RCC 7860 (cell line): ENCODE measurements at places on chromosomes 16 and 17.

DNA sequence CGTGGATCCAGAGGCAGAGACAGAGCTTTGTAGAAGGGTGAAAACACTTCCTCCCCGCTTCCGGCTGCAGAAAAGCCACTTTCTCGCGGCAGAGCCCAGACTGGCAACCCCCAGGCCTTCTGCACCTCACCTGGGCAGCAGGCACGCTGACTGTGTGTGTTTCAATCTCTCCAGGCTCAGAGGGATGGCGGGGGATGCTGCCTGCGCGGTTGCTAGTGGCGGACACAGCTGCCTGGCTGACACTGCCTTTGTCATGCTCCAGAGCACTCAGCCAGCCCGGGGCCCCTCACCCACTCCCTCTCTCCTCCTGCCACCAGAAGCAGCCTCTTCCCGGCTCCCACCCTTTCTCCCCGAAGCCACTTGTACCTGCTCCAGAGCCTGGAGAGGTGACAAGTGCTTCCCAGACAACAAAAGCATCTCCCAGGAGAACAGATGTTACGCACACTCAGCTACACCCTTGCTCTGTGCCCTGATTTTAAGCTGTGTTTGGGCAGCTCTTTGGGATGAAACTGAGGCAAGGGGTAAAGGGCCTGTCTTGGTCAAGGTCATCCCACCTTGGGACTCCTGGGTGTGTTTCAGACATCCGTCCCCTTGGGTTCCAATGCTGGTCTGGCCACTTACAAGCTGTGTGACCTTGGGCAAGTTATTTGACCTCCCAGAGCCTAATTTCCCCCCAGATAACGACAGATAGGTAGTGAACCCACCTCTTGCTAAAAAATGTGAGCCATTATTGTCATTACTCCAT, 9.2 kb upstream of the GLIS2 start:
- no peak for DNase-seq

GRCh38 chr16:35391328-35391727, 1931.9 kb downstream of the TP53TG3F start:
- DNase-seq = peak; percentile 48

- no peak for DNase-seq
These were observed 379.7 kb downstream of the CA10 start for GRCh38 chr17:51778842-51779241.

- DNase-seq = no peak
These were observed 457.9 kb downstream of the SLC39A11 start for GRCh38 chr17:72634621-72635020.

- DNase-seq = no peak
These were observed 34.3 kb downstream of the NLRC5 start for GRCh38 chr16:57023541-57024249.

DNA sequence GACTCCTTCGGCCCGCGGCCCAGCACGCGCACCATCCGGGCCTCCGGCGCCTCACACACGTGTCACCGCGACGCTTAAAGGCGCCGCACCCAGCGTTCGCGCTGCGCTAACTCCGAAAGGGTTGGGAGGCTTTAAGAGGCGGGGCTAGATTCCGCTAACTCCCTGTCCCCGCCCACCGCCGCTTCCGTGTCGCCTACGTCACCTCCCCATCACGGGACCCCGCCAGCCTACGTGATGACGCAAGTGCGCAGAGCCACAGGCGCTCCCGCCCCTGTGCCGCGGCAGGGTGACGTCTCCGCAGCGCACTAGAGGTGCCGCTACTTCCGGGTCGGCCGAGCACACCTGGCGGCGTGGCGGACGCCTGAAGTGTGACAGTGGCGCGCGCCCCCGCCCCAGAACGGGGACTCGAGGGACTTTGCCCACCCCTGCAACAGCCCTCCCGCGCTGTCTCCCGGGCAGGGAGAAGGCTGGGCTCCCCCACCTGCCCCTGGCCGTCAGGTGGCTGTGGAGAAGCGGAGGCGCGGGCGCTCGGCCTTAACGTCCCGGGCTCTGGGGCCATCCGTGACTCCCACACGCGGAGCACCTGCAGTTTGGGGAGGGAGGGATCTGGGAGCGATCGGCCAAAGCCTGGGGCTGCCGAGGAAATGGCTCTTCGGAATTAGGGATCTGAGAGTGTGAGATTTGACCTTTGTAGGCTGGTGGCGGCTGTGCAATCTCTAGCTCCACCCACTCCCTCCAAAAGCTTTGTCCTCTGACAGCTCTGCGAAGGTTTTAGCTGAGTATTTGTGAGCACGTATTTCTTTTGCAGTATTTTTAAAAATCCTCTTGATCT, at the start of gene USP36:
USP36 (minus strand) TSS at position 35 of the 832 bp plus-strand sequence. CDS start 4,451 bp downstream, outside the sequence.
- DNase-seq = peak; percentile 96

DNA sequence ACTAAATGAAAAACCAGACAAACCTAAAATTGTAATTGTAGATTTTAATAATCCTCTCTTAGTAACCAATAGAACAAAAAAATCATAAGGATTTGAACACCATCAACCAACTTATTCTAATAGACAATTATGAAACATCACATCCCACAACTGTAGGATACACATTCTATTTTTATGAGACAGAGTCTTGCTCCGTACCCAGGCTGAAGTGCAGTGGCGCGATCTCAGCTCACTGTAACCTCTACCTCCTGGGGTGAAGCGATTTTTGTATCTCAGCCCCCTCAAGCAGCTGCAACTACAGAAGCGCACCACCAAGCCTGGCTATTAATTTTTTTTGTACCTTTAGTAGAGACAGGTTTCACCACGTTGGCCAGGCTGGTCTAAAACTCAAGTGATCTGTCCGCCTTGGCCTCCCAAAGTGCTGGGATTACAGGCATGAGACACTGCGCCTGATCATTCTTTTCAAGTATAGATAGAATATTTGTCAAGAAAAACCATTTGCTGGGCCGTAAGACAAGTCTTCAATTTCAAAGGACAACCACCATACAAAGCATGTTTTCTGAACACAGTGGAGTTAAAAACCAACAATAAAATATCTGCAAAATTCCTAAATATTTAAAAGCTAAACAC, 49.8 kb downstream of the CREBBP start:
- no peak for DNase-seq

DNA sequence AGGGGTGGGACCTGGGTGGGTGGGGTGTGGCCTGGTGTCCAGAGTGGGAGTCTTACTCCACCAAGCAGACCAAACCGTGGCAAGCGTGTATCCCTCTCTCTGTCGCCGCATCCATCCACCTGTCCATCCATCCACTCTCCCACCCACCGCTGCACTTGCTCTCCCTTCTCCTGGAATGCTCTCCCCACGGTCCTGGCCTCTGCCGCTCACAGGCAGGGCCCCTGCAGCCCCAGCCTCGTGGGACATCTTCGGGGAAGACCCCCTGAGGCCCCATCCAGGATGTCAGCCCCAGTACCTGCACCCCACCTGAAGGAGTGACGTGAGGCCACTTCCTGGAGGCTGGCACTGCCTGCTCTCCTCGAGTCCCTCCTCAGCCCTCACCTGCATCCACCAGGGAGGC, 189.5 kb upstream of the GSE1 start:
- DNase-seq = no peak

DNA sequence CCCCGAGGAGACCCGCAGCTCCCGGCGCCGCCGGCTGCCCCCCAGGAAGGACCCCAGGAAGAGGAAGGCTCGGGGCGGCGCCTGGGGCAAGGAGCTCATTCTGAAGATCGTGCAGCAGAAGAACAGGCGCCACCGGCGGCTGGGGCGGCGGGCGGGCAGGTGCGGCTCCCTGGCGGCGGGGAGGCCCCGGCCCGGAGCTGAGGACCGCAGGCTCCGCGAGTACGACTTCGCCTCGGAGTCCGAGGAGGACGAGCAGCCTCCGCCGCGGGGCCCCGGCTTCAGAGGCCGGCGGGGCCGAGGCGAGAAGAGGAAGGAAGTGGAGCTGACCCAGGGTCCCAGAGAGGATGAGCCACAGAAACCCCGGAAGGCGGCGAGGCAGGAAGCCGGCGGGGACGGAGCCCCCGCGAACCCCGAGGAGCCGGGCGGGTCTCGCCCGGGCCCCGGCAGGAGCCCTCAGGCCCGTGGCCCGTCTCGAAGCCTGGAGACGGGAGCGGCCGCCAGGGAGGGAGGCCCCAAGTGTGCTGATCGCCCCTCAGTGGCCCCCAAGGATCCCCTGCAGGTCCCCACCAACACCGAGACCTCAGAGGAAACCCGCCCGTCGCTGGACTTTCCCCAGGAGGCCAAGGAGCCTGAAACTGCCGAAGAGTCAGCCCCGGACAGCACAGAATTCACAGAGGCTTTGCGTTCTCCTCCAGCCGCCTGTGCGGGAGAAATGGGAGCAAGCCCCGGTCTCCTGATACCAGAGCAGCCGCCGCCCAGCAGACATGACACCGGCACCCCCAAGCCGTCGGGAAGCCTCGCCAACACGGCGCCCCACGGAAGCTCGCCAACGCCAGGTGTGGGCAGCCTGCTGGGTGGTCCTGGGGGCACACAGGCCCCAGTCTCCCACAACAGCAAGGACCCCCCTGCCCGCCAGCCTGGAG, 22.3 kb upstream of the ZFPM1 start:
- DNase-seq = no peak

GRCh38 chr17:17036524-17036998, 5.7 kb upstream of the MPRIP start:
- peak; percentile 10 for DNase-seq

DNA sequence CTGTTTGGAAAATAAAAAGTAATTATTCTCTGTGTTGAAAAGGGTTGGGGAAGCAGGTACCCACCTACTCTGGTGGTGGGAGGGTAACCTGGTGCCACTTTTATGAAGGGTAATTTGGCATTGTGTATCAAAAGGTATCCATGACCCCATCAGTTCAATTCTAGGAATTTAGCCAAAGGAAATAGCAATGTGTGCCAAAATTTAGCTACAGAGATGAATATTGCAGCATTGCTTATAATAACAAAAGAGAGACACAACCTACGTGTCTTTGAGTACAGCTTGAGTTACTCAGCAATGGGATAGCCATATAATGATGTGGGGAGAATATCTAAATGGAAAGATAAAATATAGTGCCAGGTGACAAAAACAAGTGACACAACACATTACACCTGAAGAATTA, 170.7 kb downstream of the NTN1 start:
- DNase-seq = no peak

DNA sequence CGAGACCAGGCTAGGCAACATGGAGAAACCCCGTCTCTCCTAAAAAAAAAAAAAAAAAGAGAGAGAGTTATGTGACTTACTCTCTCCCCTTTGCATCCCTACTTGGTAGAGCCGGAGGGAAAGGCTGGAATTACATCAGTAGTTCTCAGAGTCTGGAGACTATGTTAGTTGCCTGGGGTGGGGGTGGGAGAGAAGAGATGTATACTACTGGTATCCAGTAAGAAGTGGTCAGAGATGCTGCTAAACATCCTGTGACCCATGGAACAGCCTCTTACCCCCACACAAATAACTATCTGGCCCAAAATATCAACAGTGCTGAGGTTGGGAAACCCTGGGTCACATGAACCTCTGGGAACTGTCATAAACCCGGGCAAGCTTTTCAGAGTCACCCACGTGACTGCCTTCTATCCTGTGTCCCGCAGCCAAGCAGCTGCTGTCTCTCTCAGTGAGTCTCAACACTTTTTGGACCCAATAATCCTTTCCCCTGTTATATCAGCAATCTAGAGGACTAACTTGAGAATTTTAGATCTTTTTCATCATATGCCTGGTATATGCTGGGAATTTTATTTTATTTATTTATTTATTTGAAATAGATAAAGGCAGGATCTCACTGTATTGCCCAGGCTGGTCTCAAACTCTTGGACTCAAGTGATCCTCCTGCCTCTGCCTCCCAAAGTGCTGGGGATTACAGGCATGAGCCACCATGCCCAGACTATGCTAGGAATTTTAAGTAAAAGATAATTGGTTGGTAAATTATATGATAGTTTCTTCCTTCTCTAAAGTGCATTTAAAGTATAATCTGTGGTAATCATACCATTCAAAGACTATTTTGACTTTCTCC, 8.7 kb downstream of the EIF1 start:
- DNase-seq = no peak

DNA sequence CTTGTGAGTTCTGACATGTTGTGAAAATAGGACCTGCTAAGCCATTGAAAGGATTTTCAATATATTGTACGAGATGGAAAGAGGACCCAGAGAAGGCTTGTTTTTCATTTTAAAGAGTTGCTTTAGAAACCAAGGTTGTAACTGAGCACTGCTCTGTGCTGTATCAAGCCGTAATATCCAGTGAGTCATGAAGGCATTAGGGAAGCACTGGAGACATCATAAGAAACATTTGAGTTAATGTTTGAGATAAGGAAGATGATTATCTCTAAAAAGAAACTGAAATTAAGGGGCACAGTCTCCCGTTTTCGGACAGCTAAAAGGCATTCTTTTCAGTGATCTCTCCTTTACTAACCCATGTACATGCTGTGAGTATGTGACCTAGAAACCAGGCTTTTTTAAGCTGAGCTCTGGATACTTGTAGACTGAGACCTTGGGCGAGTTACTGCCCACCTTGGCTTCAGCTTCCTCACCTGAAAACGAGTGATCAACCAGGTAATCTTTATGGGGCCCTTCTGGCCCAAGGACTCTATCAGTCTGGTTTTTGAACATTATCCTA, 149.2 kb upstream of the TBX2 start:
- peak; percentile 82 for DNase-seq

GRCh38 chr17:44786551-44787081, 27.8 kb downstream of the ADAM11 start:
- no peak for DNase-seq
